ENCODE measurements at places on chromosomes 12 and 14. TPM values are rescaled to one million over a fixed set of nuclear protein-coding genes. Genes with fewer than 3 reads are reported as not detected.
A peak's percentile ranks its signal among the peaks of the same experiment; 100 is the strongest.

- DNase-seq = peak; percentile 50
Observed at GRCh38 chr12:13233830-13234641, 37.5 kb downstream of the EMP1 start.

DNA sequence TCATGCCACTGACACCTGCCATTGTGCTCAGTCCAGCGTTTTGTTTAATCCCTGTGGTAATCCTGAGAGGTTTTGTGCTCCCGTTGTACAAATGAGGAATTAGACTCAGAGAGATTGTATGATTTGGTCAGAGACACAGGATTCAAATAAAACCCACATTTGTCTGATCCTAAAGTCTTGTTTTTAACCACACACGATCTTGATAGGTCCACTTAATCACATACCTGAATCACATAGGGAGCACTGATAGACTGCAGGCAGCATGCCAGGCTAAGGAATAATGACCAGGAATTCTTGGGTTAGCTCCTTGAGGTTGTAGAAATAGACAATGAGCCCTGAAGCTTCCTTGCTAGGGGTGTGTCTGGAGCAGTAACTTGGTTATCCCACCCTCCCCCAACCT, 202.6 kb upstream of the RGS6 start:
- DNase-seq = no peak

GRCh38 chr14:51938137-51938536, 51.2 kb upstream of the RTRAF start:
- DNase-seq = no peak

DNA sequence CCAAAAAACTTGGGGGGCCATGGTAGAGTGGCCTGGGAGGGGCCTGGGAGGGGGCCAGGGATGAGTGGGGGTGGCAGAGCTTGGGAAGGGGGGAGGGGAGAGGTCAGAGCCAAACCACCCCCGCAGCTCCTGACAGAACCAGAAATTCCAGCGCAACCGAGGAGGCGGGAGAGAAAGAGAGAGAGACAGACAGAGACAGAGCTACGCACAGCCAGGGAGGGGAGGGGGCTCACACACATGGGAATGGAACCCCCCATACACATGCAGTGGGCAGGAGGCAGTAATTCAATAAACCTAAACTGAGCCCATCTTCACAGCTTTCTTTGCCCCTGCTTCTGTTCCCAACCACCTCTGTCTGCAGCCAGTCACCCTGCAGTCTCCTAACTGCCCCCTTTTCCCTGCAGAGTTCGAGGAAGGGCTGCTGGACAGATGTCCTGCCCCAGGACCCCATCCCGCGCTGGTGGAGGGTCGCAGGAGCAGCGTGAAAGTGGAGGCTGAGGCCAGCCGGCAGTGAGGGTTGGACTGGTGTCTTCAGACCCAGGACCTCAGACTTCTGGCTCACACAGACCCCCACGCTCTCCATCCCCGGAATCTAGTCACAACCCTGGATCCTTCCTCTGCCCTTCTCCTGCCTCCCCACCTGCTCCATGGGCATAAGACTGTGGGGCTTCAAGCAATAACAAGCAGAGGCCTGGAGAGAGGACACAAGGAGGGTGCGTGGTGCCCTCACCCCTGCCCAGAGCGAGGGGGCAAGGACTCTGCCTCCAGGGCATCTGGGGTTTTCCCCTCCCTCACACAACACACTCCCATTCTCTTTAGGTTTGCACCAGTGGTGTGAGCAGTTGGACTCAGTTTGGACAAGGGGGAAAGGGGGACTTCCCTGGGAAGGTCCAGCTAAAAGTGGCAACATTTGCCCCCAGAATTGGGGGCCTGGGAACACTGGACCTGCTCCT, 5.6 kb downstream of the NAB2 start:
- no peak for DNase-seq

DNA sequence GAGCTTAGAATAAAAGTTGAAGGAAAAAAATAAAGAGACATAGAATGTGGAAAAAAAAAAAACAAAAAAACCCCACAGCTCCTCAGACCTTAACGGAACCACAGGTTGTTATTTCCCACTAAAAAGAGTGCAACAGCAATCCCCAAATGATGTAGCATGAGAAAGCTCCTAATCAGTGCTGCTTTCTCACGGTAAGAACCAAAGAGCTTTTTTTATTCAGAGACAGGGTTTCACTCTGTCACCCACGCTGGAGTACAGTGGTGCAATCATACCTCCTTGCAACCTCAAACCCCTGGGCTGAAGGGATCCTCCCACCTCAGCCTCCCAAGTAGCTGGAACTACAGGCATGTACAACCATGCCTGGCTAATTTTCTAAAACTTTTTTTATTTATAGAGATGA, 13.3 kb downstream of the NDUFA12 start:
- no peak for DNase-seq

GLIPR1L2 gene
- polyA plus RNA-seq = 0.92 TPM

RDH16 gene
- 0.20 TPM for polyA plus RNA-seq

RNASE1 gene
- polyA plus RNA-seq = not detected

Measured in CD8-positive, alpha-beta memory T cell (primary cell).